Effector memory CD8-positive, alpha-beta T cell (primary cell): ENCODE measurements at places on chromosomes 6 and 20.

DNA sequence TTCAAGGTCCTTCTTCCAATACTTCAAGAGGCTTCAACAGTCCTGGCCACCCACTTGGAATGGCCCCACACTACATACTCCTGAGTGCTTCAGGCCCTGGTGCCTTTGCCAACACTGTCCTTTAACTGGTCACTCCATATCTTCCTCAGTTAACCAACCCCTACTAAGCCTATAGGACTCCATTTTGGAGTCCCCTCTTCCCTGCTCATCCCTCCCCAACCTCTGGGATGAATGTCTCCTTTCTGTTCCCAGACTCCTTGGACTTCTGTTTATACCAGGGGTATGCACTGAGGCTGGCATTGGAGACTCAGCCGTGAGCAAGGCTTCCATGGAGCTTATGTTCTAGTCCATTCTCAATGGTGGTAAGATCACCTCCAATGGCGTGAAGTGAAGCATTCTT is 33.6 kb downstream of the COX4I2 start:
- peak overlapping the region; percentile 97 for H3K27ac ChIP-seq
- no peak overlapping the region for H3K4me3 ChIP-seq
- no peaks in the 10 kb centered on the region for H3K27me3 ChIP-seq
- H3K4me1 ChIP-seq = peaks cover 64% of the 10 kb centered on the region
- peaks cover 18% of the 10 kb centered on the region for H3K36me3 ChIP-seq

DNA sequence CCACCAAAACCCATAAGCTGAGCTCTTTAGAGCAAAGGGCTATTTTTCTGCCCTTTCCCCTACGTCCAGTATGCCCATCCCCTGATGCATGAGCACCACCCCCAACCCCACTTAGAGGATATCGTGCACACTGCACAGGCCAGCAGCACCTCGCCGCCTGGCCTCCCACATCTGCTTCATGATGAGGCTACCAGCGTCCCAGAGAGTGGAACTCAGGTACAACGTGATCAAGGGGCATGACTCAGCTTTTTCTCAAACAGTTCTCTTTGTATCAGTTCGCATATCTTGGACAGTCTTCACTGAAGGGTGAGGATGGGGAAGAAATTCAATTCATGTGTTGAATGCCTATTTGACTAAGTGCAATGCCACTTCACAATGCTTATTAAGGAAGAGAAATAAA is 81.9 kb upstream of the QKI start:
- H3K4me1 ChIP-seq = peaks cover 3% of the 10 kb centered on the region
- peaks cover 30% of the 10 kb centered on the region for H3K27me3 ChIP-seq

GRCh38 chr6:20360471-20361119 is 41.1 kb upstream of the E2F3 start:
- H3K27me3 ChIP-seq = no peaks in the 10 kb centered on the region
- H3K4me1 ChIP-seq = peaks cover 10% of the 10 kb centered on the region
- no peak overlapping the region for H3K27ac ChIP-seq

DNA sequence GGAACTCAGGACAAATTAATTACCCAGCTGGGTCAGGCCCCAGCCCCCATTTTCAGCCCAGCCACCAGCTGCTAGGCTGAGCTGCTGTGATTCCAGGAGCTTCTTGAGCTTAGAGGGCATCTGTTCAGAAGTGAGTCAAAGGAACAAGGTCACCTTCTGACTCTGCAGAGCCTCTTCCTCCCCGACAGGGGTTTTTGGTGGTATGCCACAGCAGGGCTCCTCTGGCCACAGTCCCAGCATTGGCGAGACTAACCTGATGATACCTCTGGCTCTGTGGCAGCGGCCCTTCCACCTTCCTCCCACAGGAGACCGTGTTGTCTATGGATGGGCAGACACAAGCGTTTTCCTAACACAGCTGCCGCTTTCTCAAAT is 39.7 kb downstream of the ZC3H12D start:
- no peak for DNase-seq
- H3K4me3 ChIP-seq = no peak overlapping the region
- no peaks in the 10 kb centered on the region for H3K4me1 ChIP-seq
- no peaks in the 10 kb centered on the region for H3K27me3 ChIP-seq
- peaks cover 6% of the 10 kb centered on the region for H3K36me3 ChIP-seq
- no peak overlapping the region for H3K27ac ChIP-seq

- peaks cover 93% of the 10 kb centered on the region for H3K27me3 ChIP-seq
- peak overlapping the region; percentile 89 for H3K4me3 ChIP-seq
- DNase-seq = no peak
- H3K4me1 ChIP-seq = peaks cover 38% of the 10 kb centered on the region
Measured at GRCh38 chr6:3231247-3232016, 4.0 kb upstream of the TUBB2B start.

- peak overlapping the region; percentile 46 for H3K4me3 ChIP-seq
- H3K4me1 ChIP-seq = peaks cover 27% of the 10 kb centered on the region
- H3K27ac ChIP-seq = peak overlapping the region; percentile 44
- peak; percentile 17 for DNase-seq
Measured at GRCh38 chr20:43751167-43752050, 24.6 kb upstream of the GTSF1L start.

- H3K27ac ChIP-seq = peak overlapping the region; percentile 14
- peaks cover 7% of the 10 kb centered on the region for H3K4me1 ChIP-seq
- H3K27me3 ChIP-seq = peaks cover 14% of the 10 kb centered on the region
Measured at GRCh38 chr6:149897015-149897697, 757 bp downstream of the RAET1E start.

DNA sequence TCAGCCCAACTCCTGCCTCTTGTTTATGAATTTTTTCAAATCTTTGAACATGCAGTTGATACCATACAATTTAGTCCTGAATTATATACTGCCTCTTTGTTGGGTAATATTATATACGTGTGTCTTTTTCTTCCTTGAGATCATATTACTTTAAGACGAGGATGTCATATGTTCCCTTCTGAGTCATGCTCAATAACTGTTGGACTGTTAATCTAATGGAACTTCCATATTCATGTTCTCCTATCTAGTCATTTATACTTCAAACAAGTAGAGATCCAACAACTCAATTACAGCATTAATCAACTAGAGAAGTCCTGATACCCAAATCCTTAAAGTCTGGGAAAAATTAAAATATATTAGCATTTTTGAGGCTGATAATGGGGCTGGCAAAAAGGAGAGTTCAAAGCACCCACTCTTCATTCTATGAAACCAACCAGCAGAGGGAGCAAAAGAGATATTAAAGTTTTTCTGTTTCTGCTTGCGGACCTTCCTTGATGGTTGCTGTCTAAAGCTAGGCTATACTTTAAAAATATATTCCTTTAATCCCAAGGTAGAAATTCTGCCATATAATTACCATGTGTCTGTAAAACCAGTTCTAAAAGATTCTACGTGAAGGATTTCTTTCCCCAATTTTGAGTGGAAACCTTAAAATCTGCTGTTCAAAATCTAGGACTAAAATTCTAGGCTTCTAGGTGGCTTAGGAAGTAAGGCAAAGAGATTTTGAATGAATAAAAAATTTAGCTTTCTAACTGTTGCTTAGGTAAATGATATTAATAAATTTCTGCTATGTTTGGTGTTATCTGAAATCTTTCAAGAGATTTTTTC is 498.9 kb downstream of the BCKDHB start:
- no peaks in the 10 kb centered on the region for H3K27me3 ChIP-seq
- no peak for DNase-seq
- H3K27ac ChIP-seq = no peak overlapping the region
- no peaks in the 10 kb centered on the region for H3K4me1 ChIP-seq

DNA sequence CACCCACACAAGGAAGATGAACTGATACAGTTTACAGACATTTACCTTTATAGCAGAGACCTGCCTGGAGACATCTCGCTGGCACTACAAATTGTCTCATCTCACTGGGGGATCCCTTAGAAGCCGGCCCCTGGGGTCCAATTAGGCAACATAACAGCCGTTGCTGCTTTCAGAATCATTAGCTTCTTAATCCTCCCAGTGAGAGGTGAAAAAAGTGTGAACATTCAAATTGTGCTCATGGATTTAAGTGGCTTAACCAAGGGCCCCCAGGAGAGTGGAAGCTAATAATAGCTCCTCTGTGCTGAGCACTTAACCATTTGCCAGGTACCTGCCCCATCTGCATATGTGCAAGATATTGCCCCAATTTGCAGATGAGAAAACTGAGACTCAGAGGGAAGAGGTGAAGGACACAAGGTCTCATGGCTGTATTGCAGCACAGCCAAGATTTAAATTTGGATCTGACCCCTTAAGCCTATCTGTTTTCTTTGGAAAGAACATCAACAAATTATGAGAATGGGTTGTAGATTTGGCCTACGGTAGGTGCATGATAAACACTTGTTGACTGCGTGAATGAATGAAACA is 101.0 kb downstream of the EYA2 start:
- DNase-seq = no peak
- H3K36me3 ChIP-seq = no peaks in the 10 kb centered on the region
- peaks cover 6% of the 10 kb centered on the region for H3K4me1 ChIP-seq
- peaks cover 16% of the 10 kb centered on the region for H3K27me3 ChIP-seq
- peak overlapping the region; percentile 78 for H3K27ac ChIP-seq

DNA sequence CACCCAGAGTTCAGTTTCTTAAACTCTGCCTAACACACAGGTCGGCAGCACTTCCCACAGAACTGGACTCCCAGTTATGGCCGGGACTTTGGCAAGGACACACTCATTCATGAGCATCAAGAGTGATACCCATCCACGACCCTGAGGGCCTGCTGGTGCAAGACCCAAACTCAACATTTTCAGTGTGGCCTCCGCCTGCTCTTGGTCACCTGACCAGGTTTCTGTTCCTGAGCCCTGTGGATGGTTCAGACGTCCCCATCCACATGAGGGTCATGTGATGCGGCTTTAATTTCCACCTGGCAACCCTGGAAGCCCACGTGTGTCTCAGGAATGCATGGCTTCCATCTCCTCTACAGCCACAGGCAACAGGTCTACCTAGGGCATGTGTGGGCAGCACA is 245.3 kb downstream of the DLL1 start:
- no peak overlapping the region for H3K4me3 ChIP-seq
- no peaks in the 10 kb centered on the region for H3K36me3 ChIP-seq
- DNase-seq = no peak
- H3K27me3 ChIP-seq = peaks cover 21% of the 10 kb centered on the region

- peaks cover 38% of the 10 kb centered on the region for H3K4me1 ChIP-seq
- DNase-seq = no peak
- no peaks in the 10 kb centered on the region for H3K27me3 ChIP-seq
Measured at GRCh38 chr20:62900692-62901584, 25.4 kb downstream of the DIDO1 start.

- no peak overlapping the region for H3K27ac ChIP-seq
- no peaks in the 10 kb centered on the region for H3K4me1 ChIP-seq
- no peaks in the 10 kb centered on the region for H3K27me3 ChIP-seq
Measured at GRCh38 chr6:134394208-134394607, 76.3 kb upstream of the SGK1 start.

GRCh38 chr20:53950031-53950430 is 120.4 kb downstream of the BCAS1 start:
- H3K27me3 ChIP-seq = no peaks in the 10 kb centered on the region
- H3K27ac ChIP-seq = peak overlapping the region; percentile 100
- no peak for DNase-seq

GRCh38 chr20:62330576-62331317 is 27.9 kb downstream of the ADRM1 start:
- H3K27ac ChIP-seq = no peak overlapping the region
- H3K4me1 ChIP-seq = peaks cover 1% of the 10 kb centered on the region
- H3K27me3 ChIP-seq = peaks cover 4% of the 10 kb centered on the region
- no peaks in the 10 kb centered on the region for H3K36me3 ChIP-seq

DNA sequence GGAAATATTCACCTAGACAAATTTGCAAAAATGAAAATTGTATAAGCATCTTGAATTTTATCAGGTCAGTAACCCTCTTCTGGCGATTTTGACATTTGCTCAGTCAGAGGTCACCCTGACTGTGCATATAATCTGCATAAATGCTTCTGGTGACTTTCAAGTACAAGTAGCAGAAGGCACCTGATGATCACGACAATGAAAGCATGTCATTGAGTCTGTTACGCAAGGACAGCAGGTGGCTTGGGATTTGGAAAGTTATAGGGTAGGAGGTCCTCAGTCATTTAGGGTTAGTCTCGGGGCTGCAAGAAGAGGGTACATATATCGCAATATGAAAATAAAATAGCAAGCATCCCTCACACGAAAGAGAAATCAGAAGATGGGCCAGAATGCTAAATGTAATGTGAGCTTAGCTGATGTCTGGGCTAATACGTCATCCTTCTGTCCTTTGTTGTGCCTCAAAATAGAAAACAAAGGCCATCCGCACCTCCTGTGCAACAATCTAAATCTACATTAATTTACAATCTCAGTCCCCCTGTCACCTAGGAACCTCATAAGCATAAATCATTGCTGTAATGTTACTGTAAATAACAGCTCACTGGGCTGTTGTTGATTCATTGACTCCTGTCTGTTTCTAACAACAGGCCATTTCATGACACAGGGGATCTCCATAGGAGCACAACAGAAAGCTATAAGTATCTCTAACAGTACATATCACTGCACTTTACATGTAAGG is 155.2 kb upstream of the RSPO3 start:
- no peaks in the 10 kb centered on the region for H3K36me3 ChIP-seq
- no peak overlapping the region for H3K27ac ChIP-seq
- no peaks in the 10 kb centered on the region for H3K27me3 ChIP-seq
- H3K4me1 ChIP-seq = no peaks in the 10 kb centered on the region

- peak overlapping the region; percentile 79 for H3K4me3 ChIP-seq
- H3K27me3 ChIP-seq = no peaks in the 10 kb centered on the region
- H3K36me3 ChIP-seq = peaks cover 2% of the 10 kb centered on the region
- DNase-seq = no peak
- peak overlapping the region; percentile 88 for H3K27ac ChIP-seq
Measured at GRCh38 chr6:36955136-36955535, 598 bp downstream of the PI16 start.

DNA sequence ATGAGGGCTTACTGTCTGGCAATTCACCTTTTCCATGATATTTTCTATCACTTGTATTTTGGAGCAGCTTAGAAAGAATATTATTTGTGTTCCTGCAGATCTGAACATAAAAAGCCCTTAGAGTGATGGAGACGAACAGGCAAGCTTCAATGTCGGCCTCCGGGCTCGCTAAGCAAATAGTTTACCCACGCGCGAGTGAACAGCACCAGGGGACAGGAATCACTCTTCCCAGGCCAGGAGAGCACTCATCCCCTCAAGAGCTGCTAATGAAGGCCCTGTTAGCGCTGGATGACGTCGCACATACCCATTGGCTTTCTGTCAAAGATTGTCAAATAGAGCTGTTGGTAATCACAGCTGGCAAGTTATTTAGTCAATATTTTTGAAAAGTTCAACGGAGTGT is 395.7 kb downstream of the ZFAND3 start:
- no peak overlapping the region for H3K4me3 ChIP-seq
- no peak overlapping the region for H3K27ac ChIP-seq
- H3K36me3 ChIP-seq = no peaks in the 10 kb centered on the region
- peaks cover 4% of the 10 kb centered on the region for H3K4me1 ChIP-seq

- no peaks in the 10 kb centered on the region for H3K36me3 ChIP-seq
- H3K4me3 ChIP-seq = no peak overlapping the region
- no peaks in the 10 kb centered on the region for H3K4me1 ChIP-seq
- no peaks in the 10 kb centered on the region for H3K27me3 ChIP-seq
- no peak for DNase-seq
- H3K27ac ChIP-seq = no peak overlapping the region
Measured at GRCh38 chr20:39524371-39524911, 562.3 kb downstream of the DHX35 start.

DNA sequence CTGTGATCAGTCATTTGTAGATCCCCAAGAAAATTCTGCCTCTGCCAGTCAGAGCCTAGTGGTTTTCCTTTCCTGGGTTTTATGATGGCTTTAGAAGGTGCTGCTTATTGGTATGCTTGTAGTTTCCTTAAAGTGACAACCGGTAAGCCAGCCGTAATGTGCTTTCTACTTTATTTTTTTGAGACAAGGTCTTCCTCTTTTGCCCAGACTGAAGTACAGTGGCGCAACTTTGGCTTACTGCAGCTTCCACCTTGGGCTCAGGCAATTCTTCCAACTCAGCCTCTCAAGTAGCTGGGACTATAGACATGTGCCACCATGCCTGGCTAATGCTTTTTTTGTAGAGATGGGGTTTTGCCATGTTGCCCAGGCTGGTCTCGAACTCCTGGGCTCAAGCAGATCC is 23.5 kb downstream of the MCM8 start:
- no peaks in the 10 kb centered on the region for H3K4me1 ChIP-seq
- no peaks in the 10 kb centered on the region for H3K27me3 ChIP-seq
- H3K27ac ChIP-seq = no peak overlapping the region
- DNase-seq = no peak
